ENCODE measurements at places on chromosomes 3 and 15.
A peak's percentile ranks its signal among the peaks of the same experiment; 100 is the strongest.

DNA sequence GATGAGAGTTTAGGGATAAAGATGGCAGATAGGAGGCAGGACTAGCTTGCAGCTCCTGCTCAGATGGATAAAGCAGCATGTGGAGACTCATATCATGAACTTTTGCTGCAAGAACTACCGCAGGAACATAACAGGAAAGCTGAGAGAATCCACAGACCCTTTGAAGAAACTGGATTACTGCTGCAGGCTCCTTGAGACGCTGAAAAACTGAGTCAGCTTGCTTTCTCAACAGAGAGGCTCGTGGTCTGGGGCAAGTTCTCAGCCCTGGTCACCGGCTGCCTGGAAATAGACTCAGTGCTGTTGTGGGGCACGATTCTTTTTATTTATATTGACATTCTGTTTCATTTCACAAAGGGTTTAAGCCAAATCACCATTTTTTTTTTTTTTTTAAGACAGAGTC, 28.8 kb upstream of the TRIM59 start:
- no peak for DNase-seq

GRCh38 chr3:174495311-174495710, 363.8 kb upstream of the NAALADL2 start:
- DNase-seq, result no peak

GRCh38 chr3:129063091-129063640, 2.6 kb downstream of the GP9 start:
- no peak for DNase-seq

GRCh38 chr3:99681512-99681911, 43.1 kb downstream of the COL8A1 start:
- no peak for DNase-seq

GRCh38 chr15:51782357-51782896, 31.0 kb downstream of the TMOD2 start:
- peak; percentile 48 for DNase-seq

DNA sequence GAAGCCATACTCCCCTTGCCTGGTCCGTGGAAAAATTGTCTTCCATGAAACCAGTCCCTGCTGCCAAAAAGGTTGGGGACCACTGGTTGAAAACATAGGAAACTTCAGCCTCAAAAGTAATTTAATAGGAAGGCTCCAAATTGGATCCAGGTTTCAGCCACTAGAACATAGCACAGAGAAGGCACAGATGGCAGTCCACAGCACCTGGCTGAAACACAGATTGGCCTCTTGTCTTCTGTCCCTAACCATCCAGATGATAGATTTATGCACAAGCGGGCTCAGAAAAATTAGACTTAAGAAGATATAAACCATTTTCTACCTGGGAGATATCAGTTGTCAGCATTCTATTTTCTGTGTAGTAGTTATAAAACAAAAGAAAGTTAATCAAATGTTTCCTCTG, 397.1 kb downstream of the CNTN4 start:
- DNase-seq, result no peak

DNA sequence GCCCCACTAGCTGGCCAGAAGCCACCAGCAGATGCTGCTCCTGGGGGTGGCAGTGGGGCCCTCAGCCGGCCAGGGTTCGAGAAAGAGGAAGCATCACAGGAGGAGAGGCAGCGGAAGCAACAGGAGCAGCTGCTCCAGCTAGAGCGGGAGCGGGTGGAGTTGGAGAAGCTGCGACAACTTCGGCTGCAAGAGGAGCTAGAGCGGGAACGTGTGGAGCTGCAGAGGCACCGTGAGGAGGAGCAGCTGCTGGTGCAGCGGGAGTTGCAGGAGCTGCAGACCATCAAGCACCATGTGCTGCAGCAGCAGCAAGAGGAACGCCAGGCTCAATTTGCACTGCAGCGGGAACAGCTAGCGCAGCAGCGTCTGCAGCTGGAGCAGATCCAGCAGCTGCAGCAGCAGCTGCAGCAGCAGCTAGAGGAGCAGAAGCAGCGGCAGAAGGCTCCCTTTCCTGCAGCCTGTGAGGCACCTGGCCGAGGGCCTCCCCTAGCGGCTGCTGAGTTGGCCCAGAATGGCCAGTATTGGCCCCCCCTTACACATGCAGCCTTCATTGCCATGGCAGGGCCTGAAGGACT, 17.5 kb upstream of the APEH start:
- DNase-seq, result no peak

DNA sequence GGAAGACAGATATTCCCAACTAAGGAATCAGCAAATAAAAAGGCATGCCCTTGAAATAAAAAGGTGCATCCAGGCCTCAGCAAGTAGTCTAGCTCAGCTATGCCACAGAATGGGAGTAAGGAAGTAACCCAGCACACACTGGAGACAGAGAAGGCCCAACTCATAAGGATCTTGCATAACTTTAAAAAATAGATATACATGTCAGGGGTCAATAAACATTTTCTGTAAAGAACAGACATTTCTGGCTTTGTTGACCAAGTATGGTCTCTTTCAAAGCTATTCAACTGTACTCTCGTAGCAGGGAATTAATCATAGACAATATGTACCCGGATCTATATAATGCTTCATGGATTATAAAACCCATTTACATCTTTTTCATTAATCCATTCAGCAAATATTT, 449.3 kb downstream of the TAFA4 start:
- no peak for DNase-seq

GRCh38 chr3:35724106-35724505, 84.8 kb downstream of the ARPP21 start:
- DNase-seq, result no peak

GRCh38 chr3:170751083-170751898, 118.7 kb downstream of the RPL22L1 start:
- no peak for DNase-seq

DNA sequence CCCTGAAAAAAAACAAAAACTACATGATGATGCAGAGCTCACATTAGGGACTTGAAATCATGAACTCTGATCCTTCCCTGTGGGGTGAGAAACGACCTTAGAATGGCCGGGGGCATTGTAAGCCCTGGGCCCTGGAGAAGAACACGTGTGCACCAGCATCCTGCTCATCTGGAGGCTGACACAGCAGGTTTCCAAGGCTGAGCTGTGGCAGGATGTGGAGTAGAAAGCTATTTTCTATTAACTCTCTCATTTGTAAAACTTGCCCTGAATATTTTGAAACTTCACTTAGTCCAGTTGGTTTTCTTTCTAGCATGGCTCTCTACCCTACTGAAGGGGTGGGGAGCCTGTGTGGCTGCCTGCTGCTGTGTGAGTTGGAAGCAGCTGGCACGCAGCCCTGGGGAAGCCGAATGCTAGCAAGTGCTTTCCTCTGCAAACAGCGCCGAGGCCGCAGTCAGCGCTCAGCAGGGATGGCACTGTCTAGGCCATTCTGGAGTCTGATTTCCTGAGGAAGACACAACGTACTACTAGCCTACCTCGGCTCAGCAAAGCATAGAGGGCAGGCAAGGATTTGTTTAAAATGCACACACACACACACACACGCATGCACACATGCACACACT, 58.0 kb downstream of the GABRG3 start:
- DNase-seq, result no peak

DNA sequence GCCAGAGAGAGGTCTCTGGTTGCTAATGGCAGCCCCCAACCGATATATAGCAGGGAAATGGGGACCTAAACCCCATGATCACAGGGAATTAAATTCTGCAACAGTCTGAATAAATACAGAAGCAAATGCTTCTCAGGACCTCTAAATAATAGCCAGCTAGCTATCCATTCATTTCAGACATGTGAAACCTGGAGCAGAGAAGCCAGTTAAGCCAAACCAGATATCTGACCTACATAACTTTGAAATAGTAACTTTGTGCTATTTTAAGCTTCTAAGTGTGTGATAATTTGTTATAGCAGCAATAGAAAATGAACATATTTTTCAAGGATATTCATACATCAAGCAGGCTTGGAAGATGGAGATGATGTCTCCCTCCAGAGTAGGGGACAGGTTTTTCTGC, 1062.9 kb upstream of the CADM2 start:
- DNase-seq, result no peak

DNA sequence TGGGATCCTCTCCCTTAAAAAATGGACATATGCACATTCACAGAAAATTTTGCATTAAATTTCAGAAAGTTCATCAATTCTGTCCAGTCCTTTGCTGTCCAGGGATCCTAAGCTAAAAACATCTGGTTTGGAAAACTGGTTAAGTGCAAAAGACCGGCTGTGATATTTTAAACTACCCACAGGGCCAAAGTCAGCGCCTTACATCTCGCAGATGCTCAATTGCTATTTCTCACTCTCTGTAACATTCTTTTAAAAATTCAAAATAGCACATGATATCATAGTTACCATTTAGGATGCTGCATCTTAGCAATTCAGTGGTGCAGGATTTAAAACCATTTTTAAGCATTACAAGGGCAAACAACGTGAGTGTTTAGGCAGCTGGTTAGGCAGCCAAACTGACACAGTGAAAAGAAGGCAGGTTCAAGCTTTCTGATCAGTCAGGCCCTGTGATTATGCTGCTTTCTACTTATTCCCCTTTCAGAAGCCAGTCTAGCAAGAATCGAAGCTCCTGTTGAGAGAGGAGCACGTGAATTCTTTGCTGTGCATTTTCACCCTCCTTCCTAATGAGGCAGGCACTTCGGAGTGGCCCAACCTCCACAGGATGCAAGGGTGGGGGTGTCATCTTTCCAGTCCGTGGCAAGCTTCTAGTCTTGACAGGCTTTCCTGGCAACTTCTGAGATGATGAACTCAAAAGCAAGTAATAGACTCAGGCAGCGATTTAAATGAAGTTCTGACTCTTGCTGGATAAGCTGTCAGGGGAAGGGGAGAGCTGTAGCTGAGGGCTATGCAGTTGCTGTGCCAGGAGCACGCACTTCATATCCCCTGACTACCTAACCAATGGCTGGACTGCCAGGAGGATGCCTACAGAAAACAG, 8.8 kb downstream of the PRICKLE2 start:
- DNase-seq, result no peak

- DNase-seq, result peak; percentile 21
These were observed 765 bp upstream of the UBE2E2 start for GRCh38 chr3:23202203-23202920.

DNA sequence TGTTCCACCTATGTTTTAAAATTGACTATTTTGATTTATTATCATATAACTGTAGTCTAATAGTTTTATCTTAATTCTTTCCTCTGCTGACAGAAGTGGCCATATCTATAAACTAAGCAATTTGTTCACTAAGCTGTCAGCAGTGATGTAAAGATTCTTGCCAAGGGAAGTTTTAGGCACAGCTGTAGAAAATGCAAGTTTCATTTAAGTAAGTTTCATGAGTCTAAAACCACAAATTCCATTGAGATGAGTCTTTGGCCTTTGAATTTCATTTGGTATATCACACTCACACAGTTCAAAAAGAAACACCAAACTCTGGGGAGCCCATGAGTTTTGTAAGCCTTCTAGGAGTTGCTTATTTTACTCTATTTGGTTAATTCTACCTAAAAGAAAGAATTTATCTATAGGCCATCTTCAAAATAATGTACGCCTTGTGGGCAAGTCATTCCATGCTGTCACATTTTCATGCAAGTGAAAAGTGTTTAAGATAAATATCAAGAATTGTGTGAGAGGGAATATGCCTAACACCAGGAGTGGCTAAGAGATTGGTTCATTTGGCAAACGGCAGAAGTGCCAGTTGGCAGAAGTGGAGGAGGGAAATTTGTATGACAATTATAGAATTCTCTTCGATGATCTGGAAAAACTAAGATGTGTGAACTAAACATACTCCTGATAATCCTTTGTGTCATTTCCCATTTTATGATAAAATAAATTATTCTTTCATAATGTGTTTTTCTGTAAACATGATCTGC, 292.9 kb downstream of the ZIC4 start:
- DNase-seq, result no peak

GRCh38 chr3:67239353-67239752, 241.2 kb downstream of the KBTBD8 start:
- DNase-seq, result no peak

DNA sequence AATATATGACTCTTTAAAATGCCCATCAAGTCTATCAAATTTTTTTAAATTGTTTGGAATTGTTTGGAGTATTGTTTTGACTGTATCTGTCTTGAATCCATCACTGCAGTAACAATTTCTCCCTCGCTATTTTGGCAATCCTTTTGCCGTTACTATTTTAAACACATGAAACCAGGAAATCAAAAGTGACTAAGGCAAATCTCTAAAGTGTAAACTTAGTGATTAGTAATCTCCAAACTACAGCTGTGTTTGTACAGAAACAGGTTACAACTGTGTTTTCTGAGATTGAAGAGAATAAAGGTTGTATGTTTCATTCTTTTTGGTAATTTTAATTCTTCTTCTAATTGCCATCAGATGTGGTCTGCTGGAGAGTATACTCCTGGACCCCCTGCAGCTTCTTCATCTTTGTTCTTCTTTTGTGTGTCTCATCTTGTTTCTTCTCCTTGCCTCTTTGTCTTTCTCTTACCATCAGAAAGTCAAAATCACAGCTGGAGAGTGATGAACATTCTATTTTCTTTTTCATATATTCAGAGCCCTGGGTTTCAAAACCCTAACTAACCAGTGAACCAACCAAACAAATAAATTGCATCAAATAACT, 465.4 kb downstream of the RBMS3 start:
- no peak for DNase-seq

GRCh38 chr3:882533-882932, 210.3 kb upstream of the CNTN6 start:
- DNase-seq, result no peak

DNA sequence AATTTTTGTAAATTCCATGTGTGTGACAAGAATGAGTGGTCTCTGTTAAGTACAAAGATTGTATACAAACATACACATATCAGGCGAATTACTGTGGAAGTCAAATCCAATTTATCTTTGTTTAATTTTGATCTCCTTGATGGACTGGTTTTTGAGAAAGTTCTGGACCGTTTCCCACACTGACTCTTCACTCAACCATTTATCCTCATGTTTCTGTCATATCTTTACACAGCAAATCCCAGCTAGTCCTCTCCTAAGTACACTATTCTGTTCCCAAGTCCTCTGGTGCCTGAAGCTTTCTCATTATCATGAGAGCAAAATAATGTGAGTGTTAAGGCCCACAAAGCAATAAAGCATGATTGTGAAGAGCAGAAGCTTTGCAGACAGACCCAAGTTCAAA, 189.9 kb downstream of the WNT5A start:
- no peak for DNase-seq

DNA sequence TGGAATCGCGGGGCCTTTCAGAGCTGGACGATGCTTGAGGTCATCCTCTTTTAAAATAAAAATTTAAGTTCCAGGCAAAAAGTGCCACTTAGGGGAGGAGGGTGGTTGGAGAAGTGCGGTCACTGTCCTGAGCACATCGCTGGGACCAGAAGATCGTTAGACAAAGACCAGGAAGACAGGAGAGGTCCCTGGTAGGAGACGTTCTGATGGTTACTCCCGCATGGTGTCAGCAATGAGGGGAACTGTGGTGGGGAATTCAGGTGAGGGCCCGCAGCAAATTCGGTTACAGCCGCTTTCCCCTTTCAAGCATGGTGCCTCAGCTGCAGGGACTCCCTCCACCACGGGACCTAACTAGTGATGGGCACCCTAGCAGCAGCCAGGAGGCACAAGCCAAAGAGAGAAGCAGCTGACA, 1.0 kb upstream of the ISY1 start:
- peak; percentile 43 for DNase-seq

Data from NCI-H526 (cell line).